Stimulated activated naive B cell treated with anti-CD40 and anti-IgM and Interleukin-4, amounts not matched to agents 10 μg/mL and 1 μg/mL and 100 μg/mL, for 72 hours (primary cell): ENCODE measurements at places on chromosomes 16 and 17.

DNA sequence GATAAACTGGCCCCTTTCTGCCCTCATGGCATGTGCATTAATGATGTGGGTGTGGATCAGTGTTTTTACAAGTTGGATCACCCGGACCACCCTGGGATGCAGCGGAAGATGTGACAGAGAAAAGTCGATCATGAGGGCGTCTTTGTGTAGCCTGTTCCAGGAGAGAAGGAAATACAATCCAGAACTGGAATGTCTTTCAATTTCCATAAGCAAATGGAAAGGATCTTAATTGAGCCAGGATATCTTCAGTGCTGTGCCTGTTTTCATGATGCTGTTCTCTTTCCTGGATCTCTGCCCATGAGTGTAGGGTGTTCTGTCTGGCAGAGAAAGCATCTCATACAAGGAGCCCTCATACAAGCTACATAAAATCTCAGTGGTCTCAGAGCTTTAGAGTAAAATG, 481.4 kb downstream of the XYLT1 start:
- H3K4me3 ChIP-seq, result no peak overlapping the region
- peak overlapping the region; percentile 6 for H3K27ac ChIP-seq
- no peaks in the 10 kb centered on the region for H3K36me3 ChIP-seq
- no peaks in the 10 kb centered on the region for H3K27me3 ChIP-seq
- no peak for DNase-seq

DNA sequence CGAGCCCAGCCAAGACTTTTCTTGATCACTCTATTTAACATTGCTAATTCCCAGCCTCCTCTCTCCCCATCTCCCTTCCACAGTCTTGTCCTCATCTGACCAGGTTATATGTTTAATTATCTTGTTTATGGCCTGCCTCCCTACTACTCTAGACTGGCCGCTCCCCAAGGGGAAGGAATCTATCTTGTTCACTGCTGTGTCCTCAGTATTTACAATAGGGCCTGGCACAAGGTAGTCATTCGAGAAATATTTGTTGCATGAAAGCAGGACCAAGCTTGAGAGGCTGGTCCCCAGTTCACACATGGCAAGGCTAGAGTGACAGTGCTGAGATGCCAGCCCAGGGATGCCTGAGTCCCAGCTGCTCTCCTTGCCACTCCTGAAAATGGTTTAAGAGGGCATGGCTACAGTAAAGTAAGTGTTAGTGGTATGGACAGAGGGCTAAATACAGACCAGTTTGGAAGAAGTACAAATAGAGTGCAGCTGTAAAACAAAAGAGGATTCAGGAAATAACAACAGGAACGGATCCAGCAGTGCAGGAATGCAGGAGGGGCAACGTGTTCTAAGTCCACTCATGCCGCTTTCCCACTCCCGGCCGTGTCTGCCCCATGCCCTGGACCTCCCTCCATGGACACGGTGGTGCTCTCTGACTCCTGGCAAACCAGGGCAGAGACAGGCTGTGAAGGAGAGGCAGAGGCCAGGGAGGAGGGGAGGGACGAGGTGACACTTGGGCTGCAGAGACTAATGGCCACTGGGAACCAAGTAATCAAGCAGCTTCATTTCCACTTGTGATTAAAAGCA, 65.6 kb downstream of the TOM1L2 start:
- H3K27me3 ChIP-seq, result no peaks in the 10 kb centered on the region
- DNase-seq, result no peak
- H3K4me1 ChIP-seq, result no peaks in the 10 kb centered on the region
- H3K36me3 ChIP-seq, result peaks cover 7% of the 10 kb centered on the region
- H3K4me3 ChIP-seq, result no peak overlapping the region

DNA sequence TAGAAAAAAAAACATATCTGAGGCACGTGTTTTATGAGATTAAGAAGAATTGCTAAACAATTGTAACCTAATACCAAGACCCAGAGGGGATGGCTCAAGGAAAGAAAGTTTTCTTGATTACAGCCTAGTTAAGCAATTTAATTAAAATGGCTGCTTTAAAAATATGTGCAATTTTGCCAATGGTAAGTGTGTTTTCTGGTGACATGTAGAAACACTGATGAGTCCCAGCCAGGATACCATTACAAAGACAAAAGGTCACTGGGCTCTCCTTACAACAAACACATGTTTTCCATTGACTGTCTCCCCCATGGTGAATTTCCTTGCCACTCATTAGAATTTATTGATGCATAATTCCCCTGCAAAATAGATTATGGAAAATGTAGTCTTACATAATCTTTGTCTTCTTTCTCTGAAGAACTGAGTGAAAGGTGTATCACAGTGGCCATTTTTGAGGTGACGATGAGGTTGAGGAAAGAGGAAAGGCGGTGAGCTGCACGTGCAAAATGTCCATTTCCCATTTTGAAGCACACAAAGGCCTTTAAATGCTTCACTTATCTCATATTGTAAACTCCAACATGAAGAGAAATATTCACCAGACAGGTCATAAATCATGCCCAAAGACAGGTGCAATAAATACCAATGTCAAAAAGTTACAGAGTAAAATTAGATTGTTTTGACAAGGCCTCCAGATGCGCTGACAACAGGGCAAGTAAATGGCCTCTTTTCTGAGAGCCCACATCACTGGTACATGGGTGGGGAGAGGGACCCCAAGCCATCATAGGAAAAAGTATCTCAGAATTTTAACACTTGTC, 696.9 kb downstream of the KCNJ2 start:
- no peaks in the 10 kb centered on the region for H3K4me1 ChIP-seq
- no peak overlapping the region for H3K27ac ChIP-seq
- H3K36me3 ChIP-seq, result no peaks in the 10 kb centered on the region
- DNase-seq, result no peak
- H3K4me3 ChIP-seq, result no peak overlapping the region

DNA sequence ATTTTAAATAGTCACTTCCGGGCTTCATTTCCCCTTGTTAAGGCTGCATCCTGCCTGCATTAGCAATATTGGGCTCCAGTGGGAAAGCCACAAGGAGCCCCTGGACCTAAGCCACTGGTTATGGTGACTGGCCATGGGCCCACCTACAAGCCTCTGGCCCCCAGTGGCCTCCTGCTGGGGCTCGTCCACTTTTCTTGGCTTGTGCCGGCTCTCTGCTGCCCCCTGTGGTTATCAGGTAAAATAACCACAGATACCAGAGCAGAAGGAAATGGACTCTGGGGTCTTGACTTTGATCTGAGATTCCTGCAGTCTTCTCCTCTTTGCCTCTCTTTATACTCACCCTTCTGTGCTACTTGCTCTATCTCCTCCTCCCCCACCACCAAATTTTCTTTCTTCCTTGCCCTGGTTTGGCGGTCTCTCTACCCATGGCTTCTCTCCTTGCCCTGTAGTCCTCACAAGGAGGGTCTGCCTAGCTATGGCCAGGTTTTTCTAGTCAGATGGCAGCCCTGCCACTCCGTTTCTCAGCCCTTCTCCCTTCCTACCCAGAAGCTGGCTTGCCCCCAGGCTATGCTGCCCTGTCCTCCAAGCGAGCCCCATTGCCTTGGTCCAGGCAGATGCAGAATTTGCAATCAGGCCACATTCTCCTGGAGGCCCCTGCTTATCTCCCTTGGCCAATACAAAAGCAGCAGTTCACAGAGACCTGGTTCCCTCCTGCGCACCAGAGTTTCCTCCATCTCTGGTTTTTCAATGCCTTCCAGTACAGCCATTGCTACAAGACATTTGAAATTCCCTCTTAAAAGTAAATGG, 82.9 kb upstream of the RCVRN start:
- DNase-seq, result no peak
- H3K36me3 ChIP-seq, result peaks cover 17% of the 10 kb centered on the region
- peaks cover 33% of the 10 kb centered on the region for H3K4me1 ChIP-seq
- no peaks in the 10 kb centered on the region for H3K27me3 ChIP-seq
- H3K4me3 ChIP-seq, result no peak overlapping the region

DNA sequence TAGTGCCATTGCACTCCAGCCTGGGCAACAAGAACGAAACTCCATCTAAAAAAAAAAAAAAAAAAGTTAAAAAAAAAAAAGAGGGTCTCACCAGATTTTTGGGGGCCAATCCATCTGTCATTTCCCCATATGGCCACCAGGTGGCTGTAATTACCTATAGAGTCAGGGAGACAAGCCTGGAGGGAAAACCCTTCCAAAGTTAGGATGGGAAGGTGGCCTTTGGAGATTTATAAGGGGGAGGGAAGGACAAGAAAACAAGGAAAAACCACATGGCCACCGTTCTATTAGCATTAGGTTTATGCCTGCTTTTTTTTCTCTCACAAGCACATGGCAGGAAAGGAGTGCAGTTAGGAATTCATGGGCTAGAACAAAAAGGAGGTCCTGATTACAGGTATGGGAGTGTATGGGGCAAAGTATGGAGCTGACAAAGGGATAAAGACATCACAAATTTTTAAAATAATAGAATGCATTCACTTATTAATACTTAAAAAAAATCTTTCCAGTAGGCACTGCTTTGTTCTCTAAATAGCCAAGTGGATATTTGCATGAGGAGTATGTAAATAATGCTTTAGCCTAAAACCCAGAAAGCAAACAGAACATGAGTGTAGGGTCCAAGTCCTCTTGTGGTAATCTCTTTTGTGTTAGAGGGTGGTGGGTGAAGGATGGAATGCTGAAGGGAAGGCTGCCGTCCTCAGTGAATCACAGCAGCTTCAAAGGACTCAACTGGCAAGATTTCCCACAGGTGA, 5.1 kb downstream of the CYB5D1 start:
- H3K4me1 ChIP-seq, result peaks cover 17% of the 10 kb centered on the region
- no peak overlapping the region for H3K27ac ChIP-seq
- H3K4me3 ChIP-seq, result no peak overlapping the region
- H3K27me3 ChIP-seq, result no peaks in the 10 kb centered on the region
